SW 1271 (cell line): ENCODE measurements at places on chromosomes 6 and 20.

DNA sequence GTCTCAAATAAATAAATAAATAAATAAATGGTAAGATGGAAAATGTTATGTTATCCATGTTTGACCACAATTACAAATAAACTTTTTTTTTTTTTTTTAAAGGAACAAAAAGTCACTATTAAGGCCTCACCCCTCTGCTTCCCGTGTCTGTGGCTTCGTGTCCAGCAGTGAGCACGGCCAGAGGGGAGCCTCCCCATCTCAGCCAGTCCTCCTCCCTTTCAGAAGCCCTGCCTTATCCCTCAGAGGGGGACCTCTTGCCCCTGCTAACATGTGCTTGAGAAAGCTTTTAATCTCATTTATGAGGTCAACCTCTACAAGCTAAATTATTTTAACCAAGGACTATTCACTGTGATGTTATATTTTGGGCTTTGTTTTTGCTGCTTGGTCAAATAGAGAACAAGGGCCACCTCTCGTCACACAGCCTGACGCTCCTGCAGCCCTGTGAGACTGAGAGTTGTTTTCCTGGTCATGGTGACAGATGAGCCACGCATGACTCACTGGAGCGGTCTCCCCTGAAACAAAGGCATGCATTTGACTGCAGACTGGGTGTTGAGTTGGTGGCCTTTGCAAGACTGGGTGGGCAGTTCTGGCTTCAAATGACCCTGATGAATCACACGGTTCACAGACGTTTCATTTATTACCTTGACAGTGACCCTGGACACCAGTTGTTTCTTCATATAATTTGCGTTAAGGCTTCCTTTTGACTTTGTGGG, 131.8 kb downstream of the TIAM2 start:
- DNase-seq = peak; percentile 77

- no peak for DNase-seq
Observed at GRCh38 chr6:56172144-56172543, 75.2 kb downstream of the COL21A1 start.

GRCh38 chr20:58875111-58875510, 22.6 kb downstream of the GNAS start:
- no peak for DNase-seq

- no peak for DNase-seq
Observed at GRCh38 chr20:37986873-37987601, 46.2 kb downstream of the TTI1 start.

DNA sequence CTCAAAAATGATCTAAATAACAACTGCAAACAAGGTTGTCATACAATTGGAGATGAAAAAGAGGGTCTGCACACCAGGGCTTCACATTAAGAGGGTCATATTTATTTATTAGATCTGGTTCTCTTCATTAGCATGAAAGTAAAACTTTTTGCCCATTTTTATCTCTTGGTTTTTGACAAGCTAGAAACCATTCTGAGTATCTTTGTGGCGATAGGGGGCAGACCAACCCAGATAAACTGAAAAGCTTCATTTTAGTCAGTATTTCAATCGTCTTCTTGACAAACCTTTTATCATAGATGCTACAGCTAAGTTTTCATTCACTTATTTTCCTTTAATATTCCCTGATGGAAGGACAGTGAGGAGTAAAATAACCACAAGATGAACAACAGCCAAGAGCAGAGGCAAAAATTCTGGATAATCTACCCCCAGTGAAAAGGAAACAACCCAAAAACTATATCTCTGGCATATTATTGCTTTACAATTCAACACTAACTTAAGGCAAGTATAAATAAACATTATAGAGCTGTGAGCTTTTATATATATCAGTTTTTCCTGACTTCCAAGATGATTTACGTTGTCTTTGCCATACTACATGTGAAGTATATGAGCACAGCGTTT, 45.2 kb downstream of the THEMIS start:
- DNase-seq = no peak

GRCh38 chr20:58464838-58465237, 50.4 kb downstream of the APCDD1L start:
- no peak for DNase-seq

DNA sequence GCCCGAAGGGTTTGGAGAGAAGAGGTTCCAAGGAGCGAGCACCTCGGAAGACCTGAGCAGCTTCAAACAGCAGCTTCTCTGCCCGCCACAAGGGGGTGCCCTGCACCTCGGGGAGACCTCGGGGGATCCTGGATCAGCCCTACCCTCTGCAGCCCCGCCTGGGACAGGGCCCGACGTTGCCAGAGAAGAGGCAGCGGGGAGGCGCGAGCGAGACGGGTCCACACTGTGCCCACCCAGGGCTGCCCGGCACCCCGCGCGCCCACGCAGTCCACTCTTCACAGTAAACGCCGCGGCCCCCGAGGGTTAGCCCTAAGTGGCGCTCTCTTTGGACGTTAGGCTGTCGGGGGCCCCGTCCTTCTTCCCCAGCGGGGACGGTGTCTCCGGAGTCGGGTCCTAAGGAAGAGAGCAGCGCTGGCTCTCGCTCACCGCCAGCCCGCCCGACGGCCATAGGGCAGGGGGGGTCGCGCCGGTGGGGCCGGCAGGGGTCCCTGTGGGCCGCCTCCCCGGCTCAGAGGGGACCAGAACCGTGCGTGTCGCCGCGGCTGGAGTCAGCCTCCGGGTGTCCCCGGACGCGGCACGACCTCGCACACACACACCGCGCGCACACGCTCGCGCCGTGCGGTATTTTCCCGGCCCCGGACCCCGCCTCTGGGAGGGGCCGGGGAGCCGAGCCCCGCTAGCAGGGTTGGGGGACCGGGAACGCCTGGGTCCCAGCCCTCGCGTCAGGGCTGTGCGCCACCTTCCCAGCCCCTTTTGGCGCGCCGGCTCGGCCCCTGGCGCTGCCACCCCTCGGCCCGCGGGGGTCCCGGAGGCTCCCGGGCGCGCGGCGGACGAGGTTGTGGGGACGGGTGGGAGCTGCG, 929 bp downstream of the CDH22 start:
- peak; percentile 16 for DNase-seq

GRCh38 chr20:1784586-1784985, 110.6 kb upstream of the SIRPA start:
- no peak for DNase-seq

DNA sequence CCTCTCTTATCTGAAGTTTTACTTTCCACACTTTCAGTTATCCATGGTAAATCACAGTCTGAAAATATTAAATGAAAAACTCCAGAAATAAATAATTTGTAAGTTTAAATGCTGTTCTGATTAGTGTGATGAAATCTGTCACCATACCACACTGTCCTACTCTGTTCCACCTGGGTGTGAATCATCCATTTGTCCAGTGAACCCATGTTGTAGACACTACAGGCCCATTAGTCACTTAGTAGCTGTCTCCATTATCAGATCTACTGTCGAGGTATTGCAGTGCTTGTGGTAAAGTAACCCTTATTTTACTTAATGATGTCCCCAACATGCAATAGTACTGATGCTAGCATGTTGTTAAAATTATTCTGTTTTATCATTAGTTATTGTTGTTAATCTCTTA, 29.2 kb upstream of the MMS22L start:
- DNase-seq = no peak

DNA sequence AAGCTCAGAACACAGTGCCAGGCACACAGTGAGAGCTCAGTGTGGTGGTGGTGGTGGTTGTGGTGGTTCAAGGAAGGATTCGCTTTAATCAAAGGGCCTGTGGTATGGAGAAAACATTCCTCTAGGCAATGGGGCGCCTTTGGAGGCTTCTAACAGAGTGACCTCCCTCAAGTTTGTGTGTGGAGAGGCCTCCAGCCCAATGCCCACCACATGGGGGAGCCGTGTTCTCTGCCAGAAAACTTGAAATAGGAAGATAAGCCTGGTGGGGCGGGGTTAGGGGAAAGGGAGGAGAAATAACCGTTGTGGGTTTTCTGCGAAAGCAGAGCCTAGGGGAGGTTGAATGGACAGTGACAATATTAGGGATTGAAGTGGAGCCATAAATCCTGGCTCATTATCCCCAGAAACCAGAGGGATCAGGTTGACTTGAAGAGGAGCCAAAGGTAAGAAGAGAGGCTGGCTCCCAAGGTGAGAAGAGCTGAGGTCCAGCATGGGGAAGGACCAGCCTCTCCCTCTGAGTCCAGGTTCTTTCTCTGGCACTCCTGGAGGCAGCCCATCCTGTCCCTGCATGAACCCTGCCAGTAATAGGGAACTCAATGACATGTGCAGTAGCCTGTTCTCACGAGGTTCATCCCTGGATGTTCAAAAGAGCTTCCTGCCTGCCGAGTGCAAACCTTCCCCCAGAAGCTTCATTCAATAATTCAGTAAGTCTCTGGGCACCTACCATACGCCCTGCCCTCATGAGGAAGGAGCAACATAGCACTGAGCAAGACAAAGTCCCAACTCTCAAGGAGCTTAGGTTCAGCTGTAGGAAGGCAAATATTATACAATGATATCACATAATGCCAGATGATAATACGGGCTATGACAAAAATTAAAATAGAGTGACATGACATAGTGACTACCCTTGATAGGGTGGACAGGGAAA, 51.4 kb downstream of the TGM2 start:
- no peak for DNase-seq

GRCh38 chr6:28269492-28269891, 2.5 kb downstream of the ZSCAN26 start:
- DNase-seq = peak; percentile 80

GRCh38 chr20:56447227-56447626, 21.2 kb upstream of the RTF2 start:
- no peak for DNase-seq

- no peak for DNase-seq
Observed at GRCh38 chr6:33902457-33902853, 98.7 kb upstream of the MLN start.

GRCh38 chr6:80094017-80094416, 12.5 kb upstream of the BCKDHB start:
- DNase-seq = no peak

DNA sequence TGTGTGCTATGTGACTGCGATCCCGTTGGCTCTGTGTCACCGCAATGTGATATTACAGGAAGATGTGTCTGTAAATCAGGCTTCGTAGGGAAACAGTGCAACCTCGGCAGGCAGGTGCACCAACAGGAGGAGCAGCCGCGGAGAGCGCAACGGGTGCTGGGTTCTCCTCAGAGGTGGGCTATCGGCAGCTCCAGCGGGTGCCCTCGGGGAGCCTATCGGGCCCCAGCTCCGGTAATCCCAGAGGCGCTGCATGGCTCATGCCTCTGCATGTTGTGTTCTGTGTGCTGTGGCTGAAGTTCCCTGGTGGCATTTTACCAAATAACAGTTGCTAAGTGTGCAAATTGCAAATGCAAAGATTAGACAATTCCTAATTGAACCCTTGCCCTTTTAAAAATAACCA, 409.9 kb downstream of the LAMA2 start:
- DNase-seq = no peak

DNA sequence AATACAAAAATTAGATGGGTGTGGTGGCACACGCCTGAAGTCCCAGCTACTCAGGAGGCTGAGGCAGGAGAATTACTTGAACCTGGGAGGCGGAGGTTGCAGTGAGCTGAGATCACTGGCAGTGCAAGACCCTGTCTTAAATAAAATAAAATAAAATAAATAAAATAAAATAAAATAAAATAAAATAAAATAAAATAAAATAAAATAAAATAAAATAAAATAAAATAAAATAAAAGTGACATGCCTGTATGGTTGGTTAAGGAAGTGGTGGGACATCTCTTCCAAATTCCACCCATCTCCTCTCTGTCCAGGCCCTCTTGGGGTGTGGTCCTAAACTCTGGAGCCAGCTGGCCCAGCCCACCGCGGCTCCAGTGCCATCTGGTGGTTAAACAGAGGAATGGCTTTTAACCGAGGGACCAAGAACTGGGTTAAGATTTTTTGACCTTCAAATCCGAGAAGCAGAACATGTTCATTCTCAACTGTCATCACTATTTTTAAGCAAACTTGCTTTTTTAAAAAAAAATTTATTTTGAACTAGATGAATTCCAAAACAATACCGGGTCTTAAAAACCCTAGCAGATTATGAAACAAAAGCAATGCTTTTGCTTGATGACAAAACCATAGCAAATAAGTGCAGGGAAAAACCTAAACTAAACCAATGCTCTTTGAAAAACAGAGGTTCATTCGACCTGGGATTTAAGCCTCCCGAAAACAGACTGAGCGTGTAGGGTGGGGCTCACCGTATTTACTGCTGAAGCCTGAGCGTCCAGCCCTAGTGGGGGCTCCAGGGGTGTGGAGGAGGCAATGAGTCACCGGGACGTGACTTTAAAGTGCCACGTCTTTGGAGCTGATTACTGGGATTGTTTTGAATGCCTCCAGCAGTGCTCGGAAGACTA, 68.8 kb downstream of the CDC5L start:
- DNase-seq = peak; percentile 54

- no peak for DNase-seq
Observed at GRCh38 chr6:158066136-158066781, 84.6 kb downstream of the SYNJ2 start.

DNA sequence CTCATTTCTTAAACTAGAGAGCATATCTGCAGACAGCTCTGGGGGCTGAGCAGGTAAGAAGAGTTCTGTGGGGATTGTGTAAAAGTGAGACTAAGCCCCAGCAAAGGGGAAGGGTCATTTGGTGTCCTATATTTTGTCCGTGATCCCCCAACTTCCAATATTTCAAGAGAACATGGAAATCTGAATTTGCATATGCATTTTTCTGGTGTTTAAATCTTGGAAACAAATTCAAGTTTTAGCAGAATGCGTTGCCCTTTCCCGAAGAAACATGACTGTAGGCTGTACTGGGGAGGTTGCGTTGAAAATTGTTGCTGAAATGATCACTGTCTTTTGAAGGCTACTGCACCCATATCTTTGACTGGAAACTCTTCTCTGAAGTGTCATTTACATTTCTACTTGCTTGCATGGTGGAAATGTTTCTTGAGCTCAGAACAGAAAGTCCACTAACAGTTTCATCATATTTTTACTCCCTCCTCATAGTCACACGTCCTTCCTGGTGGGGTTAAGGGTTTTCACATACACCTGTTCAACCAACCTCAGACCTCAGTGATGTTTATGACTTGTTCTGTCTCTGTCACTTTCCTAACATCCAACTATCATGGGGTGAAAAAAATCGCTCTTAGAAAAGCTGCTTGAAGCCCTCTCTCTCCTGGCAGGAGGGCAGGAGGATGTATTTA, 140.3 kb downstream of the BCAS1 start:
- no peak for DNase-seq

DNA sequence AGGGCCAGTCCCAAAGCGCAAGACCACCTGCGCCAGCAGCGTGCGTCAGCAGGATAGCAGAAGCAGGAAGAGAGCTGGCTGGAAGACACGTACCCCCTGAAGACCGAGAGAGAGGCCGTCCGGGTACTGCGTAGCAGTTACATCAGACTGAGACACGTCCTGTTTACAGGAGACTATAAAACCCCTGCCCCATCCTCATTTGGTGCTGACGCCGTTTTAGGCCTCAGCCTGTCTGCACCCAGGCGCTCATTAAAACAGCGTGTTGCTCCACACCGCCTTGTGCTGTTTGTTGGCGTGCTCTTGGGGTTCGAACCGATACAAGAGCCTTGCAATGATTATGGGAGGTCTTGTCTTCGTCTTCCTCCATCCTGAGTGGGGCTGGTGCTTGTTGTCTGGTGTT, 31.8 kb upstream of the ULBP3 start:
- DNase-seq = no peak
